Left hindlimb (tissue), 1 donor: ENCODE measurements at places on chromosomes 3 and 15.

DNA sequence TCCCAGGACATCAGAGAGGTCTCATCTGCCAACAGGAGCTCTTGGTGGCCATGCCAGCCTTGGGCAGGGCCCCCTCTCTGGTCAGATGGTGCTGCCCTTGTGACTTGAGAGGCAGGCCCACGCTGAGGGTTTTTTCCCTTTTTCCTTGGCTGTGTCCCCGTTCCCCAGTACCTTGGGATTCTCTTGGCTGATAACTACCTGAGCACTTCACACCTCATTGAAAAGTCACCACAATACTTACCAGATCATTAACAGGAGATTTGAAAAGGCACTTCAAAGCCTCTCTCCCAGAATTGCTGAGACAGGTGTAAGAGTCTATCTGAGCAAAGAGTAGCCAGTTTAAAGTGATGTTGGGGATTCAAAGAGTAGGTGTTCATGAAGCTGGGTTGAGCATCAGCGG lies 15.1 kb upstream of the TMEM158 start:
- no peak for DNase-seq

DNA sequence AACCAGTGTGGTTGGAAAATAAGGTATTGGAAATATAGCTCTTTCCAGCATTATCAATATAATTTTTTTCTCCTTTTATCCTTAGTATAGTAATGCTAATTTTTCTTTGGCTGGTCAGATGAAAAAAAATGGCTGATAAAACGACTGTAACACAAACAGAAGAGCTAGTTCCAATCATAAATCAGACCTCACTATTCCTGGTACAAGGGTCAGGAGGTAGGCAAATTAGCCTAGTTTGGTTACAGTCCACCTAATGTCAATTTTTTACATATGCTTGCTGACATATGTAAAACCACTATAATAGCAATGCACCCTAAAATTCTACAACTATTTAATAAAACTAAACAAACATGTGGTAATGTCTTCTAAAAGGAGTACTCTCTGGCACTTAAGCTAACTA lies 19.9 kb upstream of the VPS39 start:
- DNase-seq, result no peak

DNA sequence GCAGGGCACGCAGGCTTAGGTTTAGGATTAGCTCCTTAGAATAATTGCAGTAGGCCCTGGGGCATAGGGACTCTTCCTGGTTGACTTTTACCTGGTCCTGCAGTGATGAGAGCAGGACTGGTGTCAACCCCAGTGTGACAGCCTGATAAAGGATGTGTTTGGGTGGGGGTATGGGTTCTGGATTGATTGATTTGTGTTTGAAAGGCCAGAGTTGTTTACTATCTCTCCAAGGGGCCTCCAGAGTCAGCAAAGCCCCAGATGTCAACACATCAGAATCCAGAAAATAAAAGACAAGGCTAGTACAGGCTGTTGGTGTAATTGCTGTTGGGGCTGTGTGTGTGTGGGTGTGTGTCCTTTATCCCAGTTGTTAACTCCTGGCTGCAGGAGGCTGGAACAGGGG lies 122.3 kb downstream of the CHRNA7 start:
- no peak for DNase-seq

DNA sequence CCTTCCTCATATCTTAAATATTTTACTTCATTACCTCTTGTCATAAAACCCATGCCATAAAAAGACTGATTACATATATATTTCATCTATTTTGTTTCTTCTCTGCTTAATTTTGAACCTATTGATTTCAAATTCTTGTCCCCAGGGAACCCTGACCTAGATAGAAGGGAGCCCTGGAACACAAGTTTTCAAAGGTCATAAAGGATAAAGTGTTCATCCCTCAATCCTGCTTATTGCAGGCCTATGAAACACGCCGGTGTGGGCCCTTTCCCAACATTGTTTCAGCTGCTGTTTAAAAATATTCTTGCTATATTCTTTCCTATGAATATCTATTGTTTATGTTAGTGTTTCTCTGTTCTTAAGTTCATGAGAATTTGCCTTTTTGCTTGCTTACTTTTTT lies 1389.5 kb upstream of the GBE1 start:
- DNase-seq, result no peak

GRCh38 chr15:27894645-27895044 lies 204.5 kb downstream of the OCA2 start:
- DNase-seq, result no peak
